Effector memory CD4-positive, alpha-beta T cell (primary cell): ENCODE measurements at places on chromosomes 1 and 21.

- DNase-seq = no peak
Observed at GRCh38 chr1:47938520-47938919, 58.7 kb downstream of the TRABD2B start.

GRCh38 chr21:43367296-43367695 lies 59.6 kb downstream of the SIK1 start:
- DNase-seq = no peak

DNA sequence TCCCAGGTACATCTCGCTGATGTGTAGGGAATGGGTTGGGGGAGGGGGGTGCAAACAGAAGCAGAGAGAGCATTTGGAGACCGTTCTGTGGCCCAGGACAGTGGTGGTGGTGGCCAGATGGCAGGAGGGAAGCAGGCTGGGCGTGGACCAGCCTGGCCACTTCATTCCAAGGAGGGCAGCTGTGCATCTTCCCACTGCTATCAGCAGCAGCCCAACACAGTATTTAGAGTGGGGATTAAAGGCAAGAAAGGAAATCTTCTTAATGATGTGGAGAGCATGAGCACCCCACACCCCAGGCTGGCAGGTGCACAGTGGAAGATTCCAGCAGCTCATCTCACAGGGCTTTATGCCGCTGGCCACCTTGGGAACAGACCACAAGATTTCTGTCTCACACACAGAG lies 198.7 kb downstream of the NPHP4 start:
- DNase-seq = no peak

- no peak for DNase-seq
Observed at GRCh38 chr21:42544544-42544943, 30.9 kb downstream of the SLC37A1 start.

GRCh38 chr21:43925096-43925481 lies 60.1 kb downstream of the AGPAT3 start:
- no peak for DNase-seq

- DNase-seq = no peak
Observed at GRCh38 chr1:180571832-180572636, 13.3 kb downstream of the OVAAL start.

- no peak for DNase-seq
Observed at GRCh38 chr1:47662068-47662467, 224.2 kb downstream of the FOXD2 start.

GRCh38 chr1:77655431-77655974 lies 27.0 kb downstream of the ZZZ3 start:
- no peak for DNase-seq

GRCh38 chr1:116493484-116494352 lies 77.1 kb downstream of the CD58 start:
- no peak for DNase-seq

DNA sequence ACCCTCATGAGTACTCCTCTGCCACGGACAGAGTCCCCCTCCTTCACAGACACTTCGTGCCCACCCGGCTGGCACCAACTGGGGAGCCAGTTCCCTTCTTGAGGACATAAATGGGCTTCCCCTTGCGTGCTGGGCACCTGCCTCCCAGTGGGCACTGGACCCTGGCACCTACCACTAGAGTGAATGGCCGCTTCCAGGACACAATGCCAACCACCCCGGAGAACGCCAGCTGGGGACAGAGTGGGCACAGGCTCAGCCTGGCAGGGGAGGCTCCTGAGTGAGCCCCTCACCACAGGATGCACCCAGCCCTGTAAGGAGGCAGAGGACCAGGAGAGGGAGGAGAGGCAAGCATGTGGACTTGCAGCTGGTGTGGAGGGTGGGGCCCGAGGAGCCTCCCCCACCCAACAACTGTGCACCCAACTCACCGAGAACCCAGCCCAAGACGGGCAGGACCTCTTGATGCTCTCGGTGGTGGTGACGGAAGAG lies 1.0 kb downstream of the ENTREP3 start:
- DNase-seq = no peak
